ENCODE measurements at places on chromosomes 7 and 10. TPM values are rescaled to one million over a fixed set of nuclear protein-coding genes. Genes with fewer than 3 reads are reported as not detected.

The LIPN gene
- 0.31 TPM for total RNA-seq

The TUBAL3 gene
- 0.18 TPM for total RNA-seq

The GIMAP5 gene
- total RNA-seq, result 18.4 TPM

The LRRTM3 gene
- 0.31 TPM for total RNA-seq

The EBLN1 gene
- total RNA-seq, result not detected

The TRPV6 gene
- 0.40 TPM for total RNA-seq

The VWA2 gene
- 0.62 TPM for total RNA-seq

The CDK14 gene
- total RNA-seq, result 79.4 TPM

The BAMBI gene
- 15.6 TPM for total RNA-seq

The NPFFR1 gene
- total RNA-seq, result 4.8 TPM

The AASS gene
- total RNA-seq, result 54.3 TPM

The PNLIPRP1 gene
- total RNA-seq, result 1.2 TPM

The SPDYE2B gene
- total RNA-seq, result not detected

The DKK1 gene
- total RNA-seq, result 3.3 TPM

The TRUB1 gene
- total RNA-seq, result 11.2 TPM

The HABP2 gene
- not detected for total RNA-seq

The PDE6C gene
- not detected for total RNA-seq

The AS3MT gene
- total RNA-seq, result 0.49 TPM

The TBL2 gene
- total RNA-seq, result 27.1 TPM

The DENND2A gene
- total RNA-seq, result 37.6 TPM

The FLNC gene
- 11.7 TPM for total RNA-seq

The ADAMTS14 gene
- total RNA-seq, result 3.1 TPM

The BTAF1 gene
- 57.1 TPM for total RNA-seq

The AGMO gene
- total RNA-seq, result 6.9 TPM

The MUC12 gene
- not detected for total RNA-seq
